Effector memory CD8-positive, alpha-beta T cell (primary cell): ENCODE measurements at places on chromosomes 7 and 10.

DNA sequence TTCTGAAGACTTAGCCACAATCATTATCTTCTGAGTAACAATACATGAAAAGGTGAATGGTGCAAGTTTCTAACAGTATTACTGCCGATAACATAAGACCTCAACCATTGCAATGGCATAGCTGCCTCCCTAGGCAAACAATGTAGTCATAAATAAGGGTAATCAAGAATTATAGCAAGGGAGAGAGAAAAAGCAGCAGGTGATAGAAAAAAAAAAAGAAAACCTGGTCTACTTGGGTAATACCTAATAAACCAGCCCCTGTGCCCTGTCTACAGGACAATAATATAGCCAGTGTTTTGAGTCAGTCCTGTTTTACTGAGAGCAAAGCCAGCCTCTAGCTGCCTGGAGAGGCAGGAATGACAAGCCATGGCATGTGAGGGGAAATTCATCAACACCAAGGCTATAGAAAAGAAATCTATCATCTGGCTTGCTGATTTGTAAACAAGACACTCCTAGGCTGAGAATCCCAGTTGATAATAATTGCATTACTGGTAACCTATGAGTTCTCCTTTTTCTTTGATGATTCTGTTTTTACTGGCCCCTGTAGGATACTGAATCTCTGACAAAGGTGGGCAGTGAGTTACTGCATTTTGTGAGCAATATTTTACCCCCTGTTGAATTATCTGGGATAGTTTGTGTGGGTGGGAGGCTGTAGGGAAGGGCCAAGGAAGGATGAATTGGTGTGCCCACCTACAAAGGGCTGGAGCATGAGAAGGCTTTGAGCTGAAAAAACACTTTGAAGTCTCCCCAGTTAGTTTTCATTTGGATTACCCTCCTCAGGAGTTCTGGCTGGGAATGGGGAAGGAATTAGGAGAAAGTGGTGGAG lies 1.7 kb upstream of the WEE2 start:
- no peak for DNase-seq

GRCh38 chr10:17119845-17120244 lies 9.8 kb downstream of the CUBN start:
- DNase-seq = no peak

- no peak for DNase-seq
These were observed 235.5 kb downstream of the SEMA3E start for GRCh38 chr7:83413424-83413823.

GRCh38 chr10:63901228-63901627 lies 380.0 kb downstream of the REEP3 start:
- DNase-seq = no peak

DNA sequence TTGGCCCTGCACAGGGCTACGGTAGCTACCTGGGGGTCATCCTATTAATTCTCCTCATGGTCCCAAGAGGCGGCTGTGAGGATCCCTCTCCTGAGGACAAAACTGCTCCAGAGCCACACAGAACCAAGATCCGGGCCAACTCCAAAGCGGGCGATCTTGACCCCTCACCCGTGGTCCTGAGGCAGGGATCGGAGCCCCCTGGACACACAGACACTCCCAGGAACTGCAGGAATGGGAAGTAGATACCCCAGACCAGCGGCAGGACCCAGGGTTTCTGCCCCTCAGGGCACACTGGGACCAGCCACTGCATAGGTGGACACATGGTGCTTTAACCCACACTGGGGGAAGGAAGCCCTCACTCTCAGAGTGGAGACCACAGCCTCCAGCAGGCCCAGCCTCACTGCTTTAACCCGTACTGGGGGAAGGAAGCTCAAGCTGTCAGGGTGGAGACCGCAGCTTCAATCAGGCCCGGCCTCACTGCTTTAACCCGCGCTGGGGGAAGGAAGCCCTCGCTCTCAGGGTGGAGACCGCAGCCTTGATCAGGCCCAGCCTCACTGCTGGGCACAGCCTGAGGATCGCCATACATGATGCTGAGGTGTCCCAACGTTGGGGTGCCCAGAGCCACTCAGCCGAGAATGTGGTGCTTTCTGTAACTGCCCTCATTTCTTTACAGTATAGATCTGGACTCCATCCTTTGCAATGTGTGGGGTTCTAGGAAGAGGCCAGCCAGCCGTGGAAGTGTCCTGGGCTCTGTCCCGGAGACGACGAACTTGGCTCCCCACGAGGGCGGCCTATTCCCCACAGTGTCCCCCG lies 60.1 kb downstream of the DIP2C start:
- no peak for DNase-seq

DNA sequence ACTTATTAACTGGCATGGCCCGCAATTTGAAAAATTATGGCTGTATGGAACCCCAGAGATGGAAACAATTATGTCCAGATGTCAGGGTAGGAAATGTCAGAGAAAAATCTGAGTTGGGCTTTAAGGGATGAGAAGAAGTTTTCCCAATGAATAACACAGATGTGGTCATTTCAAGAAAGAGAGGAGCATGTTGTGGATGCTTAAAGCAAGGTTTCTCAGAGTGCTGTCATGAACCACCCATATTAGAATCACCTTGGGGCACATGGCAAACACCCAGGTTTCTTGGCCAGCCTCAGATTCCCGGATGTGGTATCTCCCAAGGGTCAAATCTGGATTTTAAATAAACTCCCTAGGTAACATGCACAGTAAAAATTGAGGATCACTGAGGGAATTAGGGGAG lies 43.6 kb downstream of the LAMB4 start:
- DNase-seq = no peak

- no peak for DNase-seq
These were observed 162.0 kb downstream of the SEMA3E start for GRCh38 chr7:83486957-83487356.

DNA sequence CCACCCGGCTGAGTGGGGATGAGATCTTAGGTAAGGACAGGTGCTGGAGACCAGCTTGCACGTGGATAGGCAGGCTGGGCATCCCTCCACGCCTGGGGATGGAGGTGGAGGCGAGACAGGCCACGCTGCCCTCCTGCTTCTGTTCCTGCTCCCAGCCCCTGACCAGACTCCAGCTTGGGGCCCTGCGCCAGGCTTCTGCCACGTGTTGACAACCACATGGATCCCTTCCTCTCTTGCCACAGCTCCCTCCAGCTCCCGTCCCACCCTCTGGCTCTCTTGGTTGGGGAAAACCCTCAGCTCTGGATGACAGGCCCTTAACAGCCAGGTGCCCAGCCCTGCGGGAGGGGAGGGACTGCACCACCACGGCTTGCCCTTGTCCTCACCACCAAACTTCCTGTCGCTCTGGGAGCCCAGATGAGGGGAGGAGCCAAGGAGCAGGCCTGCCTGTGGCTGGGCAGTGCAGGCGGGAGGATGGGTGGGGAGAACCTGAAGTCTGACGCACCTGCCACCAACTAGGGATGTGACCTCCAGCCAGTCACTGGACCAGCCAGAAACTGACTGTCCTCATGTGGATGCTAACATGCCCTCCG lies 36.0 kb downstream of the KCNH2 start:
- DNase-seq = peak; percentile 39

DNA sequence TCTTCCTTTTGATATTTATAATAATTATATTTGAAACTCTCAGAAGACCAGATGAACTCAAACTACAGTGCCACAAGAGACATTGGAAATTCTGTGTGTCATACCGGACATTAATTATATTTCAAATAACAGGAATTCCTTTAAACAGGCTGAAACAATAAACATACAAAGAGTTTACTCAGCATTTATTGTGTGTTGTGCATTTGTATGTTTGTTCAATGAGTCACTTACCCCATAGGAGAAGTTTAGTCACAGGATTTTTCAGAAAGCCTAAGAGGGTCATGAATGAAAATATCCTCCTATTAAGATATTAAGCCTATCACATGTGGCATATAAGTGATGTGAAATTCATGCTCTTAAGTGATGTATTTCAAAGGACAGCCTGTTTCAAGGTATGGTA lies 566.8 kb downstream of the CNTNAP2 start:
- no peak for DNase-seq

DNA sequence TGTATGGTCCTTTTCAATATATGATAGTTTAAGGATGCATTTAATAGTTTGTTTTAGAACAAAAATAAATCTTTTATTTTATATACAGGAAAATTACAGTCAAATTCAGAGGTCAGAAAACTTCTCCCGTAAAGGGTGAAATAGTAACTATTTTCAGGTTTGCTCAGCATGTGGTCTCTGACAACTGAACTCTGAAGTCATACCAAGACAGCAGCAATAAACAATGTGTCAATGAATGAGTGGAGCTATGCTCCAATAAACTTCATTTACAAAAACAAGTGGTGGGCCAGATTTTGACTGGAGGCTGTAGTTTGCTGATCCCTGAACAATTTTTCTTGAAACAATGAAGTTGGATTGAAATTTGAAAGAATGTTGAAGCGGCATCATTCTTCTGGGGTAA lies 123.6 kb downstream of the ZNF248 start:
- no peak for DNase-seq

- DNase-seq = no peak
These were observed 123.8 kb upstream of the RET start for GRCh38 chr10:42952931-42953683.

GRCh38 chr10:32253276-32253675 lies 93.7 kb downstream of the EPC1 start:
- no peak for DNase-seq

DNA sequence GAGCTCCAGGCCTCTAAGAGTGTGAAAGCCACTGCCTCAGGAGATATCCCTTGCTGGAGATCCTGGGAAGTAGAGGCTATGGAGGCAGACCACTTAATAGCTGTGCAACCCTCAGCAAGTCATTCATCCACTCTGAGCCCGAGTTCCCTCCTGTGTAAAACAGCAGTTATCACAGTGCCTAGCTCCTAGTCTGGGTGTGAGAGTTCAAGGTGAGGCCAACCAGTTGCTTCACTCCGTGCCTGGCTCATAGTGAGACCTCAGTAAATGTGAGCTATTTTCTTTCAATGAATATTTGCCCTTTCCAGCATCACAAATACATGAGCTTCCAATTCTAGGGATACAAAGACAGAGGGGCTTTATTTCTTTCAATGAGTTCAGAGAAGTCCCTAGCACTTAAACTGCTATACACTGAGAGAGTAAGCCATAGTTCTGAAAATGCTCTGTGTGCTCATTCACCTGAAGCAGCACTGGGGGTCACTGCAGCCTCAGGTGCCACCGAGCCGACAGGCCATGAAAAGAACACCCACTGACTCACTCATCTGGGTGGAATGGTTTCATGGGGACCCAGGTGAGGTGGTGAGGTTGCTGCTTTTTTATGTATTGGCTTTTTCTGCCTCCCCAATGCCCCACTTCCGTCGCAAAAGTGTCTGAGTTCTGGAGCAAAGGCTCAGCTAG lies 259.8 kb downstream of the KCNMA1 start:
- no peak for DNase-seq

GRCh38 chr10:13961097-13961496 lies 369.6 kb downstream of the FRMD4A start:
- no peak for DNase-seq

GRCh38 chr7:1068013-1068412 lies 19.9 kb upstream of the GPER1 start:
- no peak for DNase-seq

DNA sequence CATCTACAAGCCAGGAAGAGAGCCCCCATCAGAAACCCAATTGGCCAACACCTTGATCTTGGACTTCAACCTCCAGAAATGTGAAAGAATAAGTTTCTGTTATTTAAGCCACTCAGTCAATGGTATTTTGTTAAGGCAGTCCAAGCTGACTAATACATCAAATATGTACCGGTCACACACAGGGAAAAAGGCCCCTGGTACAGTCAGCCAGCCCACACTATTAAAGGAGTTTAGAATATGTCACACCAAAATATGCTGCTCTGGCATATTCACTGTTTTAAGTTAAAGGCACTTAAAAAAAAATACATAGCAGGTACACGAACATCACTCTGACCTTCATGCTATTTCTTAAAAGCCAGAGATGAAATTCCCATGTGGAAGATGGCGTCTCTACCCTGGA lies 15.2 kb upstream of the CDCA7L start:
- no peak for DNase-seq

DNA sequence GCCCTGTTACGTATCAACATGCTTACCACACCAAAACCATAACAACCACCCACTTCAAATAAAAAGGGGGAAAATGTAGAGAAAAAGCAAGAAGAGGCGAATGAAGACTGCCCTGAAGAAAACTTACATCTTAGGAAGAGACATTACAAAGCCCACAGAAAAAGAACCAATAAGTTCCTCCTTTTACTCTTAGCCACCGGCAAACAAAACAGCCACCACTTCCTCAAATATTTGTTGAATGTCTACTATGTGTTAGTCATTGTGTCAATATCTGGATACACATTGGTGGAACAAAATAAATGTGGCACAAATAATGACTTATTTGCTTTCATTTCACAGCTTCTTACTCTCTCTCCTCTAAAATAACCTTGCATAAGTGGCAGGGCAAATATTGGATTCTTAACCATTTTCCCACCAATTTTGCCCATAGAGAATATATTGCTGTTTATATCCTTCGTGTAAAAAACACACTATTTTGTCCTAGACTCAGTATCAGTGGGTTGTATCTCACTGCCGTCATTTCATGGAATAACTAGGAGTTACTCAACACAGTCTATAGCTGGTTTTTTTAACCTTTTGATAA lies 106.8 kb downstream of the ANK3 start:
- no peak for DNase-seq

DNA sequence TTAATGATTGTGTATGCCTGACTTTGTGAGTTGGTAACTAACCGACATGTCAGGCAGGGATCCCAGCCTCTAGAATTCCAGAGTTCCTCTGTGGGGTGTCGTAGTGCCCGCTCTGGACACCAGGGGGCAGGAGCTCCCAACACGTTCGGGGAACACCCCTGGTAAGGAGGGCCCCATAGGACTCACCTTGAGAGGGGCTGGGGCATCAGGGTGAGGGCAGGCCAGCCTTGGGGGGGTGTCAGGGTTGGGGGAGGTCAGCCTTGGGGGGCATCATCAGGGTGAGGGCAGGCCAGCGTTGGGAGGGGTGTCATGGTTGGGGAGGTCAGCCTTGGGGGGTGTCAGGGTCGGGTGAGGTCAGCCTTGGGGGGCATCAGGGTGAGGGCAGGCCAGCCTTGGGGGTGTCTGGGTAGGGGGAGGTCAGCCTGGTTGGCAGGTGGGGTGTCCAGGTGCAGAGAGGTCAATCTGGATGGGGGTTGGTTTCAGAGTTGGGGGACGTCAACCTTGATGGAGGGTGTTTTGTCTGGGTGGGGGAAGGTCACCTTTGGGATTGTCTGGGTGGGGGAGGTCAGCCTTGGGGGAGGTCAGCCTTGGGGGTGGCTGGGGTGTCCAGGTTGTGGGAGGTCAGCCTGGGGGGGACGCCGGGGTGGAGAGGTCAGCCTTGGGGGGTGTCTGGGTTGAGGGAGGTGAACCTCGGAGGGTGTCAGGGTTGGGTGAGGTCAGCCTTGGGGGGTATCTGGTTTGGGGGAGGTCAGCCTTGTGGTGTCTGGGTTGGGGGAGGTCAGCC lies 45.6 kb upstream of the SUN1 start:
- peak; percentile 56 for DNase-seq
